Central memory CD8-positive, alpha-beta T cell (primary cell): ENCODE measurements at places on chromosomes 6 and 20.

DNA sequence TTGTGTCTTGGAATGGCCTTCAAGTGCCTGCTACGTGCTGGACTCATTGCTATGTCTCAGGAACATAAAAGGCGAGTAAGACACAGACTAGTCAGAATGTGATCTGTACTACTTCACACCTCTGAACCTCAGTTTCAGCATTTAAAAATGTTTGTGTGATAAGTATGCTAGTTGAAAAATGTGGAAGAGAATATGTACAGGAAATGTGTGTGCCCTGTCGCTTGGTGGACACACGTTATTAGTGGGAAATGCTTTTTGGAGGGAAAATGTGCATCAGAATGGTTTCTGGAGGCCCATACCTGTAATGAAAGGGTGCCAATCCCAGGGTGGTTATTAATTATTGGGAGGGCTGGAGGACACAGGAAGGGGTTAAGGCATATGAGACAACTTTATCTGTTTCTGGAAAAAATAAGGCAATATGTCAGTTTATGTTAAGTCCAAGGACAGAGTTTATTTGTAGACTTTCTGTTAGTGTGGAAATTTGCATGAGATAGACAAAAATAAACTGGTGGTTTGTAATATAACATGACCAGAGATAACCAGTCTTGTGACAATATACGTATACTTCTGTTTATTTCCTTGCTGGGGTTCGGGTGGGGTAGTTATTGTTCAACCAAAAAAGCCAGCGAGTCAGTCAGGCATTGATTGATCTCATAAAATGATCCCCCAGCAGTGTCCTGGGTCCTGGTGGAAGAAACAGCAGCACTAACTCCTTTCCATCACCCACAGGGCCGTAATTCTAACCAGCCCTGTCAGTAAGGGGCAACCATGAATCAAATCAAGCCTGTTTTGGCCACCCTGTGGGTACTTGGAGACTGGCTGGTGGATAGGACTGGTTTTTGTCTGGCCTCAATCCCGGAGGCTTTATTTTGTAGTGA, 117.9 kb downstream of the JARID2 start:
- DNase-seq: no peak

DNA sequence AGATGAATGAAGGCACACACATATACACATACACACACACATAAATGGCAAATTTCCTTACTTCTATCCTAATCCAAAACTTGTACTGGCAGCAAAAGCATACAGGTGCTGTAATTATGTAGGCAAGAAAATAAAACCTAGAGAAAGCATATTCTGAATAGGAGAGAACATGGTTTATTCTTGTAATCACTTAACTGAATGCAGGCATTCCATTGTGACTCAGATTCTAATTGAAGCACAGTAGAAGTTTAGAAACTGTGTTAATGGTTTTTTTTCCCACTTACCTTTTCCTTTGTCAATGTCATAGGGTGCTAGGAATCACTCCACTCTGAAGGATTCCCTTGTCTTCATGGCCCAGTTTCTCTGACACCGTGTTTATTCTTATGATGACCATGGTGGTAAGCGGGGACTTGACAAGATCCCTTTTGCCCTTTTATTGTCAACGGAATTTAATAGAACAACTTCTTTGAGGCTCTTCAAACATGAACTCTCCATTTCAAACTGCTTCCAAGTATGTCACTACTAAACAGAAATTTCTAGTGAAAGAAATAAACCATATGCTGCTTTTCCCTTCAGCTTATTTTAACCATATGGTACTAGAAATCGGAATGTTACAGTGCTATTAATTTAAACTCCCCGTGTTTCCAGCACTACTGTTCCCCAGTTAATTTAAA, 164.2 kb downstream of the OGFRL1 start:
- no peak for DNase-seq

GRCh38 chr20:11982955-11983470, 65.3 kb downstream of the BTBD3 start:
- no peak for DNase-seq

DNA sequence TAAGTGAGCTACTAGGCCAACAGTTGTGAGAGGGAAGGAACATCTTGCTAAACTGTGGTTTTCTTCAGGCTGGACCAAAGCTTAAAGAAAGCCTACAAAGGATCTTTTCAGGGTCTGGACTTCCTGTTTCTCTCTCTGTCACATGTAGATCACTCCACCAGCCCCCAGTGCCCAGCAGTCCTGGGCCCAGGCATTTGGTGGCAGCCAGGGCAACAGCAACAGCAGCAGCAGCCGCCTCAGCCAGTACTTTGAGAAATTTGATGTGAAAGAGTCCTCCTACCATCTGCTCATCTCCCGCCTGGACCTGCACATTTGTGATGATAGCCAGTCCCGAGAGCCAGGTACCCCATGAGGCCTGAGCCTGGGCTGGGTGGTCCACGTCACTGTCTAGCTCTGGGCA, 44.1 kb downstream of the BLTP3A start:
- DNase-seq: no peak

- DNase-seq: no peak
These were observed 45.1 kb downstream of the TRERF1 start for GRCh38 chr6:42406306-42407280.
